ENCODE measurements at places on chromosomes 5 and 9.
A peak's percentile ranks its signal among the peaks of the same experiment; 100 is the strongest.

DNA sequence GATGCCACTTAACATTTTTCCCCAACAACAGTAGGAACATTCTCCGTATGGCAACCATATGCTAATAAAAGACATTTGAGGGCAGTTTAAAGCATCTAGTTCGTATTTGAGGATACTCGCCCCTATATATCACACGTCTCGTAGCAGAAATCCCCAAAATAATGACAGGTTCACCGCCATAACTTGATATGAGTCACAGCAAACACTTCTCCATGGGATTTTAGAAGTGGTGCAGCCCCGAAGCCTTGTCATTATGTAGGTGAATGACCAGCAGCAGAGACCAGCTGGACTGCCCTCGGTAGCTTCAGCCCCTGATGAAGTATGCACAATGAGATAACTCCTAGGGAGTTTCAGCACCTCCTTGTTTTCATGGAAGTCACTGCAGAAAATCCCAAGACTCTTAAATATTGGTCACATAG is 2.0 kb downstream of the CTNND2 start:
- DNase-seq, result no peak

- peak; percentile 49 for DNase-seq
Measured at GRCh38 chr9:123401879-123402513, 46.0 kb downstream of the CRB2 start.

GRCh38 chr5:3060283-3060682 is 308.8 kb upstream of the IRX2 start:
- no peak for DNase-seq

DNA sequence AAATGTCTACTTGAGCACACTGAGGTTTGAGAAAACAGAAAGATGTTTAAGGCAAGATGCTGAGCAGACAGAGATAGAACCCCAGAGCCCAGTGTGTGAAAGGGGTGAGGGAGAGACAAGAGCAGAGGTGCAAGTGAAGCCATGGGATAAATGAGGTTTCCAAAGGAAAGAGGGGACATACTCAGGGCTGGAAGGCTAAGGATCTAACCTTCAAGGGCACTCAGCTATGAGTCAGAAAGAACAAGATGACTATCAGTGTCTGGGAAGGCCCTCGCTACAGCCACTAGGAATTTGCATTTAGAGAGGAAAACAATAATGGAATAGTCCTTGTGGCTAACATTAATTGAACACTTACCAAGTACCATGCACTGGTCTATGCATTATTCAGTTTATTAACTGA is 113.7 kb downstream of the HTR4 start:
- DNase-seq, result no peak
